ENCODE measurements at places on chromosomes 16 and 17.

DNA sequence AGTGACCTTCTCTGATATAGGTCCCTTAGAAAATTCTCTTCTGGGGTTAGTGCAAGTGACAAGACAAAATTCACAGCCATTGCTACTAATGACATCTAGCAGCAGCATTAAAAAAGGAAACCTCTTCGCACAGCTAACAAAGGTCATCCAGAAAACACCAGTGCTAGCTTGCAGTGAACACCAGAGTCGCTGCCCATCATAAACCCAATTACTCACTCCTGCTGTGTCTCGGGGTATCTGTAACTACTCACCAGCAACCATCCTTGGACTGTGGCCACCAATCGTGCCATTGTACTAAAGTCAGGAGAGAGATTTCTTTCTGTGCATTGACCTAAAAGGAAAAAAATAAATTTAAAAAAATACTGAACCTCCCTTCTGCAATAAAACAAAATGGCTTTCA lies 1494.7 kb upstream of the CDH8 start:
- DNase-seq: no peak

- DNase-seq: no peak
Measured at GRCh38 chr16:87221633-87222032, 95.6 kb downstream of the C16orf95 start.

- peak; percentile 72 for DNase-seq
Measured at GRCh38 chr16:77971306-77972061, 50.9 kb upstream of the CLEC3A start.

DNA sequence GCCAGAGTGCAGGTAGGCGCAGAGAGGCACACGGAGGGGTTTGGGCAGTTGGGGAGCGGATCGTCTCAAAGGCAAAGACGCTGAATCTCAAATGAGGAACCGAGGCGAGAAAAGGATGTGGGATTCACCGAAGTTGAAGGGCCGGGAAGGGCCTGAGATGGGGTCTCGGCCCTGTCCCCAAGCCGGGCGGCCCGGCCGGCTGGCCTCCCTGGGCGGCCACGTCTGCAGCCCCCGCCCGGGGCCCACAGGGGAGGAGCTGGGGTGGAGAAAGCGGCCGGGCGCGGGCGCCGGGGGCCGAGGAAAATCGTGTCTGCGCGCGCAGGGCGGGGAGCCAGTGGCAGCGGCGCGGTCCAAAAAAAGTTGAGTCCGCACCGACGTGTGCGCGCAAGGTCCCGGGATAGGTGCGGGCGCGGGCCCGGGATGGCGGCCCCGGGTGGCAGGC lies 458 bp downstream of the SLC12A4 start:
- DNase-seq: no peak

- peak; percentile 17 for DNase-seq
Measured at GRCh38 chr17:36117505-36118382, 14.1 kb downstream of the CCL4 start.

GRCh38 chr17:63631062-63631461 lies 8.8 kb downstream of the MAP3K3 start:
- DNase-seq: no peak

- DNase-seq: no peak
Measured at GRCh38 chr17:7950578-7950977, 18.6 kb downstream of the CNTROB start.

DNA sequence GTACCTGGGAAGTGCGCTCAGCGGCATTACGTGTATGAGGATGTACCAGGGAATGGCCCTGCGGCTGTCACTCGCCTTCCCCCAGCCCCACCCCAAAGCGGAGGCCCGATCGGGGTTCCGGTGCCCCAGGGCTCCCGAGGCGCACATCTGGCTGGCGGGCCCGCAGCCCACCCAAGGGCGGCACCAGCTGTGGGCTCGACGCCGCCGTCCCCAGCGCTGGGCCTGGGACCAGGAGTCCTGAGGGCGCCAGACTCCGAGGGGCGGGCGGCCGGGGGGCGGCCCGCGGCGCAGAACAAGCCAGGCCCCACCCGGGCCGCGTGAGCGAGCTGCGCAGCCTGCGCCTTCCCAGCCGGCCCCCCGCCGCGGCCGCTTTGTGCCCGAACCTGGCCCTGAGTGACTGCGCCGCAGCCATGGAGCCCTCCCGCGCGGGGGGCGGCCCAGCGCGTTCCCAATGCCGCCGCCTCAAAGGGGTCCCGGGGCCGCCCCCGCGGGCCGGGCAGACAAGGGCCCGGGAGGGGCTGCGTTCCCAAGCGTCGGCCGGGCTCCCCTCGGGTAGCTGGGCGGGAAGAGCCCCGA lies 17.4 kb downstream of the ZNF423 start:
- no peak for DNase-seq

DNA sequence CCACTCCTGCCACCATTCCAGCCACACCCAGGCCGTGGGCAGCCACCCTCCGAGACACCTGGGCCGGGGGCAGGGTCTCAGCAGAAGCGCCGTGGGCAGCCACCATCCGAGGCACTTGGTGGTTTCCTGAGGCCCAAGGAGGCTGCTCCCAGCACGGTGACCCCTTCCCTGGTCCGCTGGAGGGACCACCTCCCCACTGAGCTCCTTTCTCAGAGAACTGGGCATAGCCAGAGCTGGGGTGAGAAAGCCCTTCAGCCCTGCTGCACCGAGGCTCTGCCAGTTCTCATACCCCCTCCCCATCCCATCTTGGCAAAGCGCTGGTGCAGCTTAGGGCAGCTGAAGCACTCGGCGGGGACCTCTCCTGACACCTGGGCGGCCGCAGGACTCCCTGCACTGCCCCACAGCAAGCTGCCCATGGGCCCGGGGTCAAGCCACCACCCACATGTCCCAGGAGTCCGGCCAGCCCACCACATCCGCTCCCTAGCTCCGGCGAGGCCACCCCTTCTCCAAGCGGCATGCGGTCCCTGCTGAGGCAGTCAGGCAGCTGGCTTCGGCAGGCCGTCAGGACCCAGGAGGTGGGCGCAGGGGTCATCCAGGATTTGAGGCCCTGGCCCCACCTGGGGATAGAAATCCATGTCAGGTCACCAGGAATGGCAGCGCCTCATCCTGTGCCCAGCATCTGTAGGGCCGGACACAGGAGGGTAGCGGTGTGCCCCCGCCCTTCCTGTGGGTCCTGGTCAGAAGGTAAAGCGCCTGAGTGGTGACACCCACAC lies 1.3 kb upstream of the CYBA start:
- DNase-seq: no peak

DNA sequence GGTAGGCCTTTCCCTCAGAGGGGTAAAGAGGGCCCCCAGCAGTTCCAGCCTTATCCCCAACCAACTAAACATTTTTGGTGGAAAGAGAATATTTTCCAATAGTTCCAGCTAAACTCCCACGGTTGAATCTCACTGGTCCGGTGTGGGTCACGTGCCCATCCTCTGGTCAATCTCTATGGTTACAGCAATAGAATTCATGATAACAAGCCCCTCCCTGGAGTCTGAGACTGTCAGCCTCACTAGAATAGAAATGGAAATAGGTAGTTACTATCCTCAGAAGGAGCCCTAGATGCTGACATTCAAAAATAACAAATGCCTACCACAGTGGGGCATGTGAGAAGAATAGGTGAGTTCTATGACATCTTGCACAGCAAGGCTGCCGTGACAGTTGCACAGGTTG lies 37.5 kb upstream of the LITAF start:
- DNase-seq: no peak

DNA sequence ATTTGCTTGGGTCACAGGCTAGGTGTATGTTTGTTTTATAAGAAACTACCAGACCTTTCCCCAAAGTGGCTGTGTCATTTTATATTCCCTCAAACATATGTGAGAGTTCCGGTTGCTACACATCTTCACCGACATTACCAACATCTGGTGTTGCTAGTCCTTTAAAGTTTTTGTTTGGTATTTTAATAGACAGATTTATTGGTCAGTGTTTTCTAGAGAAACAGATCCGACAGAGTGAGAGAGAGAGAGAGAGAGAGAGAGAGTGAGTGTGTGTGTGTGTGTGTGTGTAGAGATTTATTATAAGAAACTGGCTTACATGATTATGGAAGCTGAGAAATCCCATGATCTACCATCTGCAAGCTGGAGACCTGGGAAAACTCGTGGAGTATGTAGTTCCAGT lies 31.0 kb downstream of the LDHD start:
- no peak for DNase-seq

- no peak for DNase-seq
Measured at GRCh38 chr17:47611372-47612350, 38.1 kb upstream of the KPNB1 start.

DNA sequence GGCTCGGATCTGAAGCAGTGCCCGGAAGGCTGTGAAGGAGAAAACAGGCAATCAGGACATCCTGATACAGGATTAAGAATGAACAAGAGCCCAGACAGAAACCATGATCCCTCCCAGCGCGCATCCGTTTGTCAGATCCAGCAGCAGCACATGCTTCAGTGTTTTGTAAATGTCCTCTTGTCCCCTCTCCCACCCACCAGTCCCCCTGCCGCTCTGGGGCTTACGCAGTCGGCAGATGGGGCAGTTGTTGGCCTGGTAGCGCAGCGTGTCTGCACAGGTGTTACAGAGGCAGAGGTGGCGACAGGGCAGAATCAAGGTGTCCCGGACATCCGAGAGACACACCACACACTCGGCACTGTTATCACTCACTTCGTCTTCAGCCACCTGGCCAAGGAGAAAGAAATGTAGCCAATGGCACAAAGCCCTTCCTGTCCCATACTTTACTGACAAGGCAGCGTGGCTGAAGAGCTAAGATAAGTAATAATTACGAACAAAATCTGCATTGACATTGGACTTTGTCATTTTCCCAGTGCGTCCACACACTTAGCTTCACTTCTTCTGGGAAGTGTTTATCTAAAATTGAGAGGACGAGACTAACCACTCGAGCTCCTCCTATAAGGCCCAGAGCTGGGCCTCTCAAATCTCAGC lies 20.7 kb upstream of the FOXJ1 start:
- no peak for DNase-seq

DNA sequence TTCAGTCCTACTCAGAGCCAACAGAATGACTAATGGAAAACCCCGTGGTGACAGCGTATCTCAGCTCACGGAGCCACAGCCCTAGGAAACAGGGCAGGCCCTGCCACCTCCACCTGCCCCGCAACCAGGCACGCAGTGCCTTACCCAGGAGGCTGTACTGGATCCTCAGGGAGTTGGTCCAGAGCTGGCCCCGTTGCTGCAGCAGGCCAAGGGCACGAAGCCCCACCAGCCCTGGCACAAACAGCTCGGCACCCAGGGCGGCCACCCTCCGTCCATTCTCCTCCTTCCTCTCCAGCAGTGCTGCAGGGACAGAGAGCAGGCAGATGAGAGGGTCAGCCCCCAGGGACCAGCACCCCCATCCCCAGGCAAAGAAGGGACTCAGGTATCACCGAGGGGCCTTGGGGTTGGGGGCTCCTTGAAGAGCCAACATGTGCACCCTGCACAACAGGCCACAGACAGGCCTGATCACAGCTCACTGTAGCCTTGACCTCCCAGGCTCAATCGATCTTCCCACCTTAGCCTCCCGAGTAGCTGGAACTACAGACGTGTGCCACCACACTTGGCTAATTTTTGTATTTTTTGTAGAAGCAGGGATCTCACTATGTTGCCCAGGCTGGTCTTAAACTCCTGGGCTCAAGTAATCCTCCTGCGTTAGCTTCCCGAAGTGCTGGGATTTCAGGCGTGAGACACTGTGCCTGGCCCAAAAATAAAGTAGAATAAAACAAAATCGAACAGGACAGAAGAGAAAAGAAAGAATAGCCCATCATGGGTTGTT lies 115.7 kb downstream of the RMI2 start:
- DNase-seq: no peak

GRCh38 chr17:35313875-35314409 lies 59.5 kb downstream of the SLFN11 start:
- no peak for DNase-seq

GRCh38 chr17:7702776-7703175 lies 2.2 kb upstream of the EFNB3 start:
- no peak for DNase-seq

- peak; percentile 75 for DNase-seq
Measured at GRCh38 chr17:31339906-31340661, 18.7 kb upstream of the EVI2A start.

DNA sequence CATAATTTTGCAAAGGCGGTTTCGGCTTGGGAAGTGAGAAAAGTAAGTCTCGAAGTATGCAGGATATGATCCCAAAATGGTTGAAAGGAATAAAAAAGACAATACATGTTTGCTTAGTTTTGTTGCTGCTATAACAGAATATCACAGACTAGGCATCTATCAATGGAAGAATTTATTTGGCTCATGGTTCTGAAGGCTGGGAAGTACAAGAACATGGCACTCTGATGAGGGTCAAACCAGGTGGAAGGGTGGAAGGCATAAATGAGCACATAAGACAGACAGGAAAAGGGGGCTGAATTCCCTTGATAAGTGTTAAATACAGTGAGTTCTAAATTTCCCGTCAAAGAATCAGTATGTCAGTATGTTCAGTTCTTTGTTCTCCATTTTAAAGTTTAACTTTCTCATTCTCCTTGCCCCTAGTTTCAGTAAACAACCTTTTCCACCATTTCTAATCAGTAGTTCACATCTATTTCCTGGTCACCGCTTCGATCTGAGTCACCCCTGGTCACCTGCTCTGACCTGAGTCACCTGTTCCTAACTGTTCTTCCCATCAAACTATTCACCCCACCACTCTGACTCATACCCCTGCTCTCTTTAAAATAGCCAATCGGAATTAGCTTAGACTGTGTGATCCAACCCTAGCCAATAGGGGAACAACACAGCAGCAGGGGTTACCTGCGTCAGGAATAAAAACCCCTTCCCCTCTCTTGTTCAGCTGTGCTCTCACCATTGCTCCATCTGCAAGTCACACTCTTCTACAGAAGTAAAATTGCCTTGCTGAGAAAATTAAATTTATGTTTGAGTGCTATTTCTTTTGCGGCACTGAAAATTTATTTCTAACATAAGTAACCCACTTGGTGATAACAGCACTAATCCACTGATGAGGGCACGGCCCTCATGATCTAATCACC lies 240.8 kb downstream of the STX8 start:
- DNase-seq: no peak

GRCh38 chr16:50516890-50517289 lies 31.3 kb upstream of the NKD1 start:
- DNase-seq: no peak

DNA sequence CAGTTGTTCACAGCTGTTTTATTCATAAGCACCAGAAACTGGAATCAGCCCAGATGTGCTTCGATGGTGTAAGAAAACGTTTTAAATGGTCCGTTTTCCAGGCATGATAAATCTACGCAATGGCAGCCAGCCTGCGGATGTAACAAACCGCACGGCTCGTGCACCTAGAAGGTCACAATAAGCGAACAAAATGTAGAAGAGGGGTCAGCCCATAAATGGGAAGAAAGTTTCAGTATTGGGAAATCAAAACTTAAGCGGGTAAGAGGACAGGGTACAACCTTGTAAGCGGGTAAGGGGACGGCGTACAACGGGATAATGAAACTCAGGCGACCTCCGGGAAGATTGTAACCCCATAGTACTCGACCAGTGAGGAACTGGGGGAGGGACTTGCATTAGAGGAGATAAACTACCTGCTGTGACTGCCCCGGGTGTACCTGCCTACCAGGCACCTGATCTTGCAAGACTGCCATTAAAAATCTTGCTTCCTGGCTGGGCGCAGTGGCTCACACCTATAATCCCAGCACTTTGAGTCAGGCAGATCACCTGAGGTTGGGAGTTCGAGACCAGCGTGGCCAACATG lies 66.6 kb downstream of the ANKRD11 start:
- no peak for DNase-seq
